Activated CD4-positive, alpha-beta memory T cell treated with anti-CD3 and anti-CD28 coated beads, Interleukin-2, amount 10 ng/mL, durations not matched to agents 7 days and 5 days (primary cell): ENCODE measurements at places on chromosomes 7 and 10. TPM values are rescaled to one million over a fixed set of nuclear protein-coding genes. Genes with fewer than 3 reads are reported as not detected.

DNA sequence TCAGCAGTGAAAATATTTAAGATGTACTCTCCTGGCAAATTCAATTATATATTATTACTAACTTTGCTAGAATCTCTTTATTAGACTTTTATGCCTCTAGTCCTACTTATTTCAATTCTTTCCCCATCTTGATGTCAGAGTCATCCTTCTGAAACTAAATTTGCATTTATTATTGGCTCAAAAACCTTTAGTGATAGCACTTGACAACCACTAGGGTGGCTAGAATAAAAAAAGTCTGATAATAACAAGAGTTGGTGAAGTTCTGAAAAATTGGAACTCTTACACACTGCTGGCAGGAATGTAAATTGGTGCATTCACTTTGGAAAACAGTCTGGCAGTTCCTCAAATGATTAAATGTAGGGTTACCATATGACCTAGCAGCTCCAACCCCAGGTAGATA, 73.8 kb downstream of the LSMEM1 start:
- no peak overlapping the region for H3K27ac ChIP-seq
- no peak for DNase-seq
- H3K4me1 ChIP-seq, result peaks cover 11% of the 10 kb centered on the region
- no peaks in the 10 kb centered on the region for H3K36me3 ChIP-seq
- no peak overlapping the region for H3K4me3 ChIP-seq

GRCh38 chr7:31443457-31443856, 70.4 kb upstream of the ITPRID1 start:
- H3K36me3 ChIP-seq, result no peaks in the 10 kb centered on the region
- no peak for DNase-seq
- no peak overlapping the region for H3K4me3 ChIP-seq
- H3K27me3 ChIP-seq, result no peaks in the 10 kb centered on the region
- H3K4me1 ChIP-seq, result no peaks in the 10 kb centered on the region
- no peak overlapping the region for H3K27ac ChIP-seq

GRCh38 chr7:21011153-21011552, 224.5 kb upstream of the SP8 start:
- no peaks in the 10 kb centered on the region for H3K4me1 ChIP-seq
- H3K4me3 ChIP-seq, result no peak overlapping the region
- no peaks in the 10 kb centered on the region for H3K27me3 ChIP-seq
- no peaks in the 10 kb centered on the region for H3K36me3 ChIP-seq
- no peak overlapping the region for H3K27ac ChIP-seq

DNA sequence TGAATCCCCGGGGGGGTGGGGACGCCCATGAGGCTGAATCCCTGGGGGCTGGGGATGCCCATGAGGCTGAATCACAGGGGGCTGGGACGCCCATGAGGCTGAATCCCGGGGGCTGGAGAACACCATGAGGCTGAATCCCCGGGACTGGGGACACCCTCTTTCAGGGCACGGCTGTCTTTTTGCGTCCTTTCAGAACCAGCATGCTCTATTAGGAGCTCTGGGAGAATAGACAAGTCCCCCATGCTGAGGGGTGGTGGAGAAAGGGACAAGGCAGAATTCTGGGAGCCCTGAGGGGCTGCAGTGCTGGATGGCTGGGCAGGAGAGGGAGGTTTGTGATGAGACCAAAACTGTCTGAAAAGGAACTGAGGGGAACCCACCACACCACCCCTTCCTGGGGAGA, 257.3 kb upstream of the TCERG1L start:
- H3K36me3 ChIP-seq, result no peaks in the 10 kb centered on the region
- no peak overlapping the region for H3K27ac ChIP-seq
- no peak for DNase-seq
- H3K4me3 ChIP-seq, result no peak overlapping the region
- no peaks in the 10 kb centered on the region for H3K4me1 ChIP-seq

DNA sequence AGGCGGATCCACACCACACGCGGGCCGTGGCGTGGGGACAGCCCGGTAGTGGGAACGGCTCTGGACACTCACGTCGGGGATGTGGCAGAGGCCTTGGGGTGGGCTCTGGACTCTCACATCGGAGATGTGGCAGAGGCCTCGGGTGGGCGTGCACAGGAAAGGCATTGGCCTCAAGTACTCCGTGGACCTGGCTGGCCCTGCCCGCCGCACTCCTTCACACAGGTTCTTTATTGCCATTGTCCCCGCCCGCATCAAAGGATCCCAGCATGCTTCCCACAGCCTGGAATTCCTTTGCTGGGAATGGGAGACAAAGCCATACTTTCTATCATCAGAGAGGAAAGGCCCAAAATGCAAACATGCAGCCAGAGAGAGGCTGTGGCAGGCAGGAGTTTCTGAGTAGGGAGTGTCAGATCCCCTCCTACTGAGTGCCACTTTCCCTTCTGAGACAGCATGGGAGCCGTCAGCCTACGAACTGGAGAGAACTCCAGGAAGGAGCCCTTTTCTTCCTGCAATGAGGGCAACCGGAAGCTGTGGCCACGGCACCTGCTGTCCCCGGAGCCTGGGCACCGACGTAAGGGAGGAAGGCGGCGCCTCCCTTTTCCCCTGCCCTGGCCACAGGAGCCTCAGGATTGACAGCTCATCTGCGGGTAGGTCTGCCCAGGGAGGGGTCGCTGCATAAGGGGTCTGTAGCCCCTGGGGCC, 51.5 kb downstream of the RBM17 start:
- DNase-seq, result peak; percentile 67
- H3K27me3 ChIP-seq, result peaks cover 27% of the 10 kb centered on the region
- H3K27ac ChIP-seq, result peak overlapping the region; percentile 79
- peak overlapping the region; percentile 76 for H3K4me3 ChIP-seq
- H3K4me1 ChIP-seq, result peaks cover 83% of the 10 kb centered on the region
- H3K36me3 ChIP-seq, result peaks cover 3% of the 10 kb centered on the region

- peaks cover 4% of the 10 kb centered on the region for H3K4me1 ChIP-seq
- H3K27ac ChIP-seq, result no peak overlapping the region
- DNase-seq, result no peak
- no peaks in the 10 kb centered on the region for H3K27me3 ChIP-seq
These were observed 17.9 kb downstream of the NHLRC2 start for GRCh38 chr10:113872139-113873030.

DNA sequence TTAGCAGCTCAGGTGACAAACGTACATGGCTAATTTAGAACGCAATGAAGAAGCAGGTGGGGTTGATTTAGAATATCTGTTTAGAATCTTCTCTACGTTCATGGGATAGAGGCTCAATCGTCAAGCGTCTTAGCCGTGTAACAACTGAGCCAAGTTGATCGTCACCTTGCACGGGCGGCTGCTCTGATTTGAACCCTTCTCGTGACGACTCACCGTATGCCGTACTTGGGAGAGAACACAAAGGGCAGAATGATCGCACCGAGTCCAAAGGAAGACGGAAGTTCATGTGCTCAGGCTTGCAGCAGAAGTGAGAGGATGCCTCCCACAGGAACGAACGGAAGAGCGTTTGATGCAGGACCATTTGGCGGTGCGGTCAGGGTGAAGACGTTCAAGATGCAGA, 108.3 kb upstream of the TCERG1L start:
- no peaks in the 10 kb centered on the region for H3K4me1 ChIP-seq
- no peak overlapping the region for H3K4me3 ChIP-seq
- H3K27ac ChIP-seq, result no peak overlapping the region
- H3K36me3 ChIP-seq, result no peaks in the 10 kb centered on the region
- no peak for DNase-seq

VIPR2 gene
- total RNA-seq, result 0.23 TPM
